ENCODE measurements at places on chromosomes 2 and 18.

- no peak for DNase-seq
Observed at GRCh38 chr2:20232837-20233207, 7.9 kb upstream of the SDC1 start.

GRCh38 chr2:105800036-105800713 is 55.5 kb downstream of the NCK2 start:
- DNase-seq, result no peak

GRCh38 chr18:73679941-73680712 is 467.5 kb downstream of the FBXO15 start:
- DNase-seq, result no peak

DNA sequence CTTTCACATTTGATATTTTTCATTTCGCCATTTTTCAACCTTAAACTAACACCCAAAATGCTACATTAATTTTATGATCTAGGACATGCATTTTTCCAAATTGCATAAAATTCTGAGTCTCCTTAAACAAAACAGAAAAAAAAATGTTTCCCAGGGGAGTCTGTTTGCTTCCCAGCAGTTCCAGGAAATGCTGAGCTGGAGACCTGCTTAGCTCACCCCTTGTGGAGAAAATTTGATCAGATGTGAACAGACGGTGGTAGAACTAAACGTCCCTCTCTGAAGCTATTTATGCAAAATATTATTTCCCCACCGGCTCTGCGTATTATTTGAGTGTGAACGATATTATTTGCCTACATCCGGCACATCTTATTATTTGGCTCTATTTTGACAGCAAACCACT is 74.9 kb upstream of the AGAP1 start:
- DNase-seq, result no peak

GRCh38 chr18:77899972-77900754 is 650.5 kb downstream of the GALR1 start:
- peak; percentile 44 for DNase-seq

- DNase-seq, result no peak
Observed at GRCh38 chr18:43001821-43002220, 113.7 kb downstream of the RIT2 start.

DNA sequence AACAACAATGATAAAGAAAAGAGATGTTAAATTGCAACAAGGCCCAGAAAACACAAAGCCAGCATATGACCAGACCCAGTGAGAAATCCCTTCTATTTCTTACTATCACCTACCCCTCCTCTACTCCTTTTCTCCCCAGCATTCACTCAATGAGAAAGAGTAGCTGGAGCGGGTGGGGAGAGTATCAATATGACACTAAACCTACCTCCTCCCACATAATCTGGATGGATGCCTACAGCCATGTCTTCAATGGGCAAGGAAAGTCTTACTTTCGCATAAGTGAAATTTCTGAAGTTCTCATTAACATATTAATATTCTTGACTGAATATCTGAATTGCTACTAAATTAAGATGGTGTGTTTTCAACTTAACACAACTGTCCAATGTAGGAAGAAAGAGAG is 78.2 kb downstream of the AFF3 start:
- no peak for DNase-seq

DNA sequence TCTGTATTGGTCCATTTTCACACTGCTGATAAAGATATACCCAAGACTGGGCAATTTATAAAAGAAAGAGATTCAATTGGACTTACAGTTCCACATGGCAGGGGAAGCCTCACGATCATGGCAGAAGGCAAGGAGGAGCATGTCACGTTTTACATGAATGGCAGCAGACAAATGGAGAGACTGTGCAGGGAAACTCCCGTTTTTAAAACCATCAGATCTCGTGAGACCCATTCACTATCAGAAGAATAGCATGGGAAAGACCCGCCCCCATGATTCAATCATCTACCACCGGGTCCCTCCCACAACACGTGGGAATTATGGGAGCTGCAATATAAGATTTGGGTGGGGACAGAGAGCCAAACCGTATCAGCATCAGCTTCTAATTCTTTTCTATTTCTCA is 217.0 kb downstream of the ANAPC1 start:
- no peak for DNase-seq

- no peak for DNase-seq
Observed at GRCh38 chr18:11902522-11903292, 5.4 kb downstream of the MPPE1 start.

DNA sequence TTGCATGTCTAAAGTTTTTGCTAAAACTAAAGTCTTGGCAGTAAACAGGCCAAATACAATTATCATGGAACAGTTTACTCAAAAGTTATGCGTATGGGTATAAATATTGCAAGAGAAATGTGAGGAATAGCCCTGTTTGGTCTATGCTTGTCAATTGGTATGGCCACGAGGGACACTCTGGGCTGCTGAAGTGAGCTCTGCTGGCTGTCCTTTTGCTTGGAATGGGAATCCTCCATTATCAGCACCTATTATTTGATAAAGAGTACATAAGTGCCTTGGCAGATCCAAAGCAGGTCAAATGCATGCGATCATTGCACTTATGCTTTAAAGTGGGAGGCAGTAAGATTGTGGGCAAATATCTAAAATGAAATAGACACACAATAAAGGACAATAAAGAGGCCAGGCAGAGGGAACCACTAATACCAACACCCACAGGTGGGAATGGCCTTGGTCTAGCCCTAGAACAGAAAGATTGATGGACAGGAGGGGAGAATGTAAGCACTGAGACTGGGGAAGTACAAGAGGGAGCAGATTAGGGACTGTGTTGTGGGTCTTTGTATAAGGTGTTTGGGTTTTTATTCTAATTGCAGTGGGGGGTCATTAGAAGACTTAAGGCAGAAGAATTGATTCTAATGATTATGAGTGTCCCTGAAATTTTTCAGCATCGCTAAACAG is 60.0 kb upstream of the NOSTRIN start:
- DNase-seq, result no peak

DNA sequence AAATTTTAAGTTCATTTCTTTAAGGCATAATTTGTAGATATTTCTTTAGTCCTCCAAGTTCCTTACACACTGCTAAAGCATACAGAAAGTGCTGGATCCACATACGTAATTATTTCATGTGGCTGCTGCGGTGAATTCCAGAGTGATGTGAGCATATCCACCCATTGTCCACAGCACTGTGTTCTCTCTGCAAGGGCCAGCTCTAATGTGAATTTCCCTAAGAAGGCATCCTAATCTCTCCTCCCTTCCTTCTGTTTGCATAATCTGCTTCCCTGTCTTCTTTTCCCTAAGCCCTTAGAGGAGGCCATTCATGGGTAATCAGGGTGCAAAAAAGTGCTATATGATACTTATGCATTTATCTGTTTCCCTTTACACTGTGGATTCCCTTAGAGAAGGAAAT is 57.2 kb downstream of the COBLL1 start:
- DNase-seq, result no peak

DNA sequence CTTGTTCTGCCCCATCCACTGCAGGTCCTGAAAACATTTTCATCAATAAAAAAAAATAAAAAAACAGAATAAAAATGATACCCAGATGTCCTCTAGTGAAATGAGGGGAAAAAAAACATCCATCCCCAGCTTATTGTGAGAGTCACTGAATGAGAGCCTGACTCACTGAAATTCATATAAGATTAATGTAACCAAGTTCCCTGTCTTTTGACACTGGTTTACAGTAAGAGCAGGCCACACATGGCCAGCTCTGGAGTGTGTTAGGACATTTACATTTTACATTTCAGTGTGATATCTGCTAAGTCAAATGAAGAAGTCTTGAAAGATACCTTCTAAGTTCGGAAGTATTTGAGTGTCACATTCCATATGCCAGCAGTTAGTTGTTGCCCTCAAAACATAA is 21.1 kb upstream of the IL18R1 start:
- DNase-seq, result no peak

GRCh38 chr2:73072129-73072395 is 550 bp upstream of the SFXN5 start:
- DNase-seq, result no peak

DNA sequence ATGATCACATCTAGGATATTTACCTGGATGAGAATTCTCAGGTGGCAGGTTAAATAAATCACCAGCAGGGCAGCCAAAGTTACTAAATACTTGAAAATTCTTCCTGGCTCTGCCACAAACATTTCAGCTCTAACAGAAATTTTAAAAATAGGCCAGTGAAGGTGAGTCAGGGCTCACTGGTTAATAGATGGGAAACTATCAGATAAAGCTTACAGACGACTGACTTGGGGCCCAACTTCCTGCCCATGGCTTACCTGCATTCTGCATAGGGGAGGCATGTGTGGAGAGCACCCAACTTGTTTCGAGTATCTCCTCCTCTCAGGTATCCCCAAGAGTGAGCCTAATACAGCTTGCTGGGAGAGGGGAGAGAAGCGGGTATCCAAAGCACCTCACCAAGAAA is 57.8 kb downstream of the SPRED2 start:
- DNase-seq, result no peak

GRCh38 chr2:96591494-96591893 is 46.6 kb downstream of the KANSL3 start:
- no peak for DNase-seq

DNA sequence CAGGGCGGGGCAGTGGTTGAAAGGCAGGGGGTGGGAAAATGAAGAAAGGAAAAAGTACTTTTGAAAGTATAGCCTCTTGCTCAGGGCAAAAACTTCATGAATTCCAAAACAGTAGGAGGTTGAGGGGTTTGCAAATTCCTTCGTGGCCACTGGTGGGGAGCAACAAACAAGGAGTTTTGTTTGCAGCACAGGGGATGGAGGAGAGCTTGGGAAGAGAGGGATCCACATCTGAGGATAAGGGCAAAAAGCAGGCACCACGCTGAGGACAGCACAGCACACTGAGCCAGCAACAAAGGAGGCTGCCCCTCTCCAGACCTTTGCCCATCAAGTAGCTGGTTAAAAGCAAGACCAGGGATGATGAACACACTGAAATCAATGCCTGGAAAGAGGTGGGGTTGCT is 148.9 kb downstream of the TCF4 start:
- no peak for DNase-seq

GRCh38 chr2:236550701-236551465 is 18.7 kb upstream of the ACKR3 start:
- DNase-seq, result no peak

DNA sequence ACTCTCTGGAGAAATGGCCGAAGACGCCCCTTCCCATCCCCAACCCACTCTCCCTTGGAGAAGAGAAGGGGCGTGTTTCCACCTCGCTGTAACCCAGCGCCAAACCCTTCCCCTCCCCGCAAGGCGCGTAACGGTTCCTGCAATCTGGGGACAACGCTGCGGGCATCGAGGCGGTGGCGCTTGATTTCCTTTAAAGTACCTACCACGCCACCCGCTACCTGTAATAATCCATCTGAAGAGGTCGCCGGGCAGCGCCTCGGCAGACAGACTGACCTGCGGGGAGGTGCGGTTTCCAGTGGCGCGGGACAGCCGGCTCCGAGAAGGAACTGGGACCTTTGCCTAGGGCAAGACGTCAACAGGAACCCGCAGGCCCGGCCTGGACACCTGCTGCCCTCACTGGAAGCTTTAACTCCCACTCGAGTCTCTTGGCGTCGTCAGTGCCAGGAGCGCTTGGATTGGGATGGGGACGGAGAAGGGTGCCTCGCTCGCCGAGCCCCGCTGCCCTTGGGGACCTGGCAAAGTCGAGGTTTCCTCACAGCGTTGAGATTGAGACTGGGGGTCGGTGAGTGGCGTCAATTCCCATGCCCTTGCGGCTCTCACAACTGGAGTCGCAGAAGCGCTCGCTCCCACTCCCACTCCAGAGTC is at the start of gene CYP1B1:
Gene CYP1B1, minus strand, starts transcription at position 645 of the 645 bp plus-strand sequence. CDS start 763 bp downstream, outside the sequence.
- peak; percentile 34 for DNase-seq

DNA sequence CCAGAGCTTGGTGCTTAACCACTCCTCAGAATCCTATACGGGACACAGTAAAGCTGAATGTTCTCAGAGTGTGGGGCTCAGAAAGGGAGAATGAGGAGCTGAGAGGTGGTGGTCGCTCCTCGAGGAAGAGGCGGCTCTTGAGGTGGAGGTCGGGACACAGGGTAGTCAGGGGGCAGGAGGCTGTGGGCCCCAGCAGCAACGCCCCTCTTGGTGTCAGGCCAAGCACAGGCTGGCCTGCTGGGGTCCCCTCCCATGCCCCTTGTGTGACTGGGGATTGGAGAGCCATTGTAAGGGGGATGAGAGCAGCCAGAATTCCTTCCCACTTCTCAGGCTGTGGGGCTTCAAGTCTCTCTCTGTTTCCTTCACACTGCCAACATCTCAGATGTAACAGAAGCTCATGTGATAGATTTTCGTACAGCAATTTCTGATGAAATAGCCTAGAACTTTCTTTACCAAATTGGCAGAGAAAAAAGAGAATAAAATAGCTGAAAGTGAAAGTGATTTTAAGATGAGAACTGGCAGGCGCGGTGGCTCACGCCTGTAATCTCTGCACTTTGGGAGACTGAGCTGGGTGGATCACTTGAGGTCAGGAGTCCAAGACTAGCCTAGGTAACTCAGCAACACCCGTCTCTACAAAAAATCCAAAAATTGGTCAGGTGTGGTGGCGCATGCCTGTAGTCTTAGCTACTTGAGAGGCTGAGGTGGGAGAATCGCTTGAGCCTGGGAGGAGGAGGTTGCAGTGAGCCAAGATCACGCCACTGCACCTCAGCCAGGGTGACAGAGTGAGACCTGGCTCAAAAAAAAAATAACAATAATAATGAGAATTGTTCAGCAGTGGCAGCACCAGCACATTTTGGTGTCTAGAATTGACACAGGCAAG is 61.1 kb upstream of the RPL31 start:
- DNase-seq, result no peak

DNA sequence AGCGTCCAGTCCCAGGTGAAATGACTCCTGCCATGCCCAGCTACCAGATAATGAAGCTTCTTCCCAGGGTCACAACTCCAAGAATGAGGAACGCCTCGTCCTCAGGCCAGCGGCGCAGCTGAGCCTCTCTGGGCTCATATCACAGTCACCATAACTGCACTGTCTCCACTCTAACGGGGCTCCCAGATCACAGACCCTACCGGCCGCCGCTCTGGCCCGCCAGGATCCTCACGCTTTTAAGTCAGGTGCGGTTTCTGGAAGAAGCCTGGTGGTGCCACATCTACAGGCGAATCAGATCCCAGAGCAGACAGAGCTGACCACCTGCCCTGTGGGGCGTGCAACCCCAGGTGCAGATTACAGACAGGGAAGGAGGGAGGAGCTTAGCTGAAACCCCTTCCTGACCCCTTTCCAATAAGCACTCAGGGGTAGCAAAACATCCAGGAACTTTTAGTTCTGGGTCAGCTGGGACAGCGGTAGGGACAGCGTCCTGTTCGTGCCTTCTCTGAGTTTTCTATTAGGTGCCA is 3.7 kb upstream of the ACKR3 start:
- no peak for DNase-seq

DNA sequence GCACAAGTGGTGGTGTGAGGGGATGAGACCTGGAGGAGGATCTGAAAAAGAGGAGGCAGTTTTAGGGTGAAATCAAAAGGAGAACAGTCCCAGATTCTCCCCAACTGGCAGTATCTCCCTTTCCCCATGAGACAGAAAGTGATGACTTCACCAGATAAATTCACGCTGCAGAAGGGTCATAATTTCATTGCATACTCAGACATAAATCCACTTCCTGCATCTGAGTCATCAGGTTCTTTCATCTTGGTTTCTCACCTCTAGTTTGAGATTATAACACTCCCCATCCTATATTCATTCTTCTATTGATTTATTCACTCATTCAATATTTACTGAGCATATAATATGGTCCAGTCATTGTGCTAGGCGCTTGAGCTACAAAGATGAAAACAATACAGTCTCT is 64.7 kb downstream of the CCDC148 start:
- no peak for DNase-seq

- DNase-seq, result no peak
Observed at GRCh38 chr18:8996771-8997432, 105.6 kb upstream of the NDUFV2 start.

All from femur (tissue), 1 donor.